Nucleus accumbens (tissue), 56 donors: ENCODE measurements at places on chromosomes 7 and 10.
A peak's percentile ranks its signal among the peaks of the same experiment; 100 is the strongest.

GRCh38 chr10:98511876-98512275 is 65.1 kb upstream of the HPS1 start:
- DNase-seq, result no peak

DNA sequence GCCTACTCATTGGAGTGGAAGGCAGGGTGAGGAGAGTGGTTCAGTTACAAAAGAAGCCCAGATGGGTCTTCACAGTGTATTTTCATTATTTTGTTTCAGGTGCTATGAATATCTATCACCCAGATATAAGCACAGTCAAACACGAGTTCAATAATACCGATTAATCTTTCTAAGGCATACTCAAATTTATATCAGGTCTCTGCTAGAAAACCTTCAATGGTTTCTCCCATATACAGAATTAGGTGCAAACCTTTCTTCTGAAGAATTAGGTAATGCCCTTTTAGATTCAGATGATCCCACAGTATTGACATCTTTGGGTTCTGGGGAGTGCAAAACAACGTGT is 14.7 kb upstream of the HPS1 start:
- DNase-seq, result no peak

DNA sequence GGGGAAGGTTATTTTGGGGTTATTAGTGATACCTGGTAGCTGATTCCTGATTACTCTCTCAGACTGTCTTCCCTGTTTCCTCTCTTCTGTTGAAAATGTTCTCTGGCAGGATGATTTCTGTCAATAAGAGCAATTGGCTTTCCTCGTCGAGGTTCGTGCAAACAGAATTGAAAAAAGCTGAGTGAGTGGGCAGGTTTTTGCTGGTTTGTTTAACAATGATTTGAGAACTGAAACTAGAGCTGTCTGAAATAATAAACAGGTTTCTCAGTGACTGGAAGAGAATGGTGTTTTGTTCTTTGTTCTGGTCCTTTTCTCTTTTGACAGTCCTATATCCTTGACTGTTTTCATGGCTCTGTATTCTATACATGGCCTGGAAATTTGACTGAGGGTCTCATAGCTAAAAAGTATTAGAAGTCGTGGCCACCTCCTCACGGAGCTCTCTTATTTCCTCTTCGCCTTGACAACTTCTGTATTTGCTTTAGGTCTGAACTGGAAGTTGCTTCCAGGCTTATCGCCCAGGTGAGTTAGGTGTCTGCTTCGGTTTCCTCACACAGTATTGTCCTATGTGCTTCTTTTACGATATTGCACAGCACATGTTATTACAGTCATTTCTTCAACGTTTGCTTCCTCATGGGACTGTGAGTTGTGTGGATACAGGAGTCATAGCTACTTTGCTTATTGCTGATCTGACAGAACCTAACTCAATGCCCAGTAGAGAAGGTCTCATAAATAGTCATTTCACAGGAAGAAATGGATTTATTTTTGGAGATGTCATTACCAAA is 403.6 kb downstream of the NRG3 start:
- no peak for DNase-seq

GRCh38 chr7:138029941-138030340 is 28.1 kb upstream of the CREB3L2 start:
- DNase-seq, result no peak

DNA sequence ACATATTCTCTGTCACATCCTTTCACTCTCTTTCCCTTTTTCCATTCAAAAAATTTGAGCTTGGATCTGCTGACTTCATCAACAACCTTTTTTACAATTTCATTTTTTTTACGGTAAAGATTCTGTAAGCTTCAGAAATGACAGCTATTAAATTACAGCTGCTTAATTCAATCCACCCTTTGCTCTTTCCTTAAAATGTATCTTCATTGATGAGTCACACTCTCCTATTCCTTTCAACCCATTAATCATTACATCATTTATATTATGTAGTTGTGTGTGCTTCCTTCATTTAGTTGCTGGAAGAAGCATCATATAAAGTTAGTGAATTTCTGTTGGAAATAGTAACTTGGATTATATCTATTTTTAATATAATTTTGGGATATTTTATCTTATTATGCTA is 67.1 kb upstream of the MAGI2 start:
- DNase-seq, result no peak

DNA sequence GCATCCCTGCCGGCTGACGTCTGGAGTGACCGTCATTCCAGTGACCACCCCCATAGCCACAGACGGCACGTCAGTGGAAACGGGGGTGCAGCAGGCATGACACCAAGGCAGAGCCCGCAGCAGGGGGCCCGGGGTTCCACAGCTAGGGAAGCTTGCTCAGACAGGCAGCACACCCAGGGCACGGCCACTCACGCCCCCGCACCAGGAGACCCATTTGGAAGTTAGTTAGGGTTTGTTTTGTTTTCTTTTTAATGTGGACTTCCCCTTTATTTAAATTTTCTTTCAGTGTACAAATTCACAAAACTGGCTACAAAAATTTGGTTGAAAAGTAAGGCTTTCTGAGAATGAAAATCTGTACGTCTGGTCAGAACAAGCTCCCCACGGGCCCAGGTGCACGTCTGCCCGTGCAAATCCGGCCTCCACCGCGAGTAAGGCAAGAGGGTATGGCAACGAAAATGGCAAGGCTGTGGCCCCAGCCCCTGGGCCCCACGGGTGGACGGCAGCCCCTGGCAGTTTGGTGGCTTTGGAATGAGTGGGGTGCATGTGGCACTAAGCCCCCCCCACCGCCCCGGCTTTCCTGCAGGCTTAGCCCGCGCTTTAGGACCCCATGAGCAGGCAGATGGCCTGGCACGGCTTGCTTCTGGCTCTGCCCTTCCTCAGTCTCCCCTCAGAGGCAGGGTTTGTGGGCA is 124.2 kb downstream of the FAM53B start:
- no peak for DNase-seq

DNA sequence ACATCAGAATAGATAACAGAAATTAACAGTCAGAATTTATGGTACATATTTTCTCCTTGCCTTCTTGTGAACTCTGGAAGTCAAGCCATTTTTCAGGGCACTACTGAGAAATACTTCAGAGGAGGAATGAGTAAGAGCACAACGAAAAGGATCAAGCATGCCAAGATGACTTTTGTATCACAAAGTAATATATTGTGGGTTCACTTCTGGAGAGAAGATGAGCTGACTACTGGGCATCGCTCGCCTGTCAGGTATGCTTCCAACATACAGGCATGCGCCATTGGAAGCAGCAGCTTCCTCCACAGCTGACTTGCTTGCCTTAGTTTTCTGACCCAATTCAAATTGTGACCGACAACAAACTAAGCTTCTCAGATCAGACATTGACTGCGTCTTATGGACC is 137.3 kb downstream of the VTI1A start:
- no peak for DNase-seq

- DNase-seq, result peak; percentile 37
Observed at GRCh38 chr7:74379938-74380337, 73.8 kb upstream of the GTF2IRD1 start.

DNA sequence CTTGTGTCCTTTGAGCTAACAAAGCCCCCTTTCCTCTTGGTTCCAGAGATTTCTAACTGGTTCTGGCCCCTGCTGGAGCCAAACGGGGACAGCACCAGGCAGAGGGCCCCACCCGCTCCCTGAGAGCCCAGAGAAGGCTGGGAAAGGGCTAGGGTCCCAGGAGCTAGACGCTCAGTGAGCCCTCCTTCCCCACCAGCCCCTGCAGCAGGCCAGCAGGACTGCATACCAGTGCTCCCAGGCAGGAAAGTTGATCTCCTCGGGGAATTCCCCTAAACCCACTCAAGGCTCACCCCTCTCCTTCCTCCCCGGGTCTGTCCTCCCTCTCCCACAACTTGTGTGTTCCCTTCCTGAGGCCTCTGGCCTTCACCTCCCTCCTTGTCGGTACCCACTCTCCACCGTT is 47.7 kb downstream of the PAX2 start:
- no peak for DNase-seq

DNA sequence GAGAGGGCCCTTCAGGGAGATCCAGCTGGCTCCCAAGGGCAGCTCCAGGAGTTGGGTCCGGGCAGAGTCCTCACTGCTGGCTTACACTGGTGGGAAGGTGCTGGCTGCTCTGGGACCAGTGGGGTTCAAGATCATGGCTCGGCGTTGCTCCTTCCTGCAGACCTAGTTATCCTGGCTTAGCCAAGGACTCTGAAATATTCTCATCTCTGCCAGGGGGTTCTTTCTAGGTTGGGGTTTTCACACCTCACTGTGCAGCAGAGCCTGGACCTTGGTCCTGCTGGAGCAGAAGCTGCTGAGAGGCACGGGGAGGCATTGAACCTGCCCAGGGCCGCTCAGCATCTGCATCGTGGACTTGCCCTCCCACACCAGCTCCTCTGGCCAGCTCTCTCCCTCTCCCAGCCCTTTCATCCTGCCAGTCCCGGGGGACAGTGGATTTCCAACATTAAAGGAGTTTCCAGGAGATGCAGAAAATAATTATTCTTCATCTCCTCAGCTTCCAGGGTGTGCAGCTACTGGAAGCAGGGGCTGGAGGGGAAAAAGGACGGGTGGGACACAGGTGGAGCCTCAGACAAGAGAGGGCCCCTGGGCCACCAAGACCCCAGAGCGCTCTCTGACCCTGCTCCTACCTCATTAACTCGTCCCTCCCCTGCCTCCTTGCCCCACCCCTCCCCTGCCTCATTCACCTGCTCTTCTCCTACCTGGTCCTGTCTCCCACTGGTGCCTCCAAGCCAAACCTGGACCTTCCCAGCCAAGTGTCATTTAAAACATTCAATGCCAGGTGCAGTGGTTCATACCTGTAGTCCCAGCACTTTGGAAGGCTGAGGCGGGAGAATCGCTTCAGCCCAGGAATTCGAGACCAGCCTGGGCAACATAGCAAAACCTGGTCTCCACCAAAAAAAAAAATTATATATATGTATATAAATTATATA is 42.5 kb downstream of the JAKMIP3 start:
- DNase-seq, result no peak

- no peak for DNase-seq
Observed at GRCh38 chr7:11699666-11700065, 132.3 kb downstream of the THSD7A start.

- no peak for DNase-seq
Observed at GRCh38 chr10:17006631-17007417, 122.8 kb downstream of the CUBN start.

DNA sequence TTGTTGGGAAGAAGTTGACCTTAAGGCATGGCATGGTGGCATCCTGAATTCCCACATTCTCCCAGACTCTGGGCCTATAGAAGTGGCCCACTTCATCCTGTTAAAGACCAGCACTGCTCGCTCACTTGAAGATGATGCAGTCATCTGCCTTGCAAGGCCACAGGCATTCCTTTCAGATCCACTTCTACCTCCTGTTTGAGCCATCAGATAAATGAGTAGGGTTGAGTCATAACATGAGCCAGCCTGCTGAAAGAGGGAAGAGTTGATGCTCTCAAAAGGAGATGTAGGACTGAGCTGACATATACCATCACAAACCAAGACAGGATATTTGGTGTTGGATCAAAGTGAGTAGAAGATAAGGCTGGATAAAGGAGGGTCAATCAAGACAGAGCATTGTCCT is 1.5 kb upstream of the EBLN1 start:
- no peak for DNase-seq

DNA sequence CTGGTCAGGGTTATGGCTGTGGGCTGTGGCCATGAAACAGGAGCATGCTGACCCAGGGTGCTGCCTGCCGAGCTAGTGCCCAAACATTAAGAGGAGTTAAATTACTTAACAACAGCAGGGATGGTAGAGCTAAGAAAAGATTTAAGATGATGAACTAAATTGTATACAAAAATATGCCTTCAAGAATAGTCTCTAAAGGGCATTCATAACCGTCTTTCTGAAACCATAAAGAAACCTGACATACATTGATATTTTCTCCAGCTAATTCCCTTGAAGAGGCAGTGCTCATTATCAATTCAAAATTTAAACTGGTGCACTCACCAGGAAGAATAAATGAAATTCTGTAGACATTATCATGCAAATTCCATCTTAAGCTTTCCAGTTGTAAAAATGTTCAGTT is 265.8 kb upstream of the TAC1 start:
- DNase-seq, result no peak

DNA sequence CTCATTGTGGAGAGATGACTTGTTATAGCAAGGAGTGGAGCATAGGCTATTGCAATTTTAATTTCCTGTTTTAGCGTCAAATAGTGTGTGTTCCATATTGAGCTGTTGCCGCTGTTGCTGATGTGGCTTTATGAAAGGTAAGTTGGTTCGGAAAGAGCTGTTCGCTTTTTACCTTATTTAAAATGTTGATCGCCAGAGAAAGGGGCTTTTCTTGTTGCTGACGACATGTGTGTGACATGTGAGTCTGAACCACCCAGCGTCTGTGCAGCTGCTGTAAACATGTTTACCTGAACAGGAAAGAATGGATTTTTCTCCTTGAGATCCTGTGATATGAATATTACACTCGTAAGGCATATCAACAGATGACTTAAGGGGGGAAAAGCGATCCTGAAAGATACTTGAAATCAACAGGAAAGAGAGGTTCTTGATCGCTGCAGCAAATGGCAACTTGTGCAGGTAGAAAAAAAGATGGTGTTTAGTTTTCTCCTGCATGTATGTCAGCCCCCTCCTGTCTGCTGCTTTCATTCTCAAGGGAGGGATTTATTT is 2.5 kb downstream of the ZEB1 start:
- no peak for DNase-seq

DNA sequence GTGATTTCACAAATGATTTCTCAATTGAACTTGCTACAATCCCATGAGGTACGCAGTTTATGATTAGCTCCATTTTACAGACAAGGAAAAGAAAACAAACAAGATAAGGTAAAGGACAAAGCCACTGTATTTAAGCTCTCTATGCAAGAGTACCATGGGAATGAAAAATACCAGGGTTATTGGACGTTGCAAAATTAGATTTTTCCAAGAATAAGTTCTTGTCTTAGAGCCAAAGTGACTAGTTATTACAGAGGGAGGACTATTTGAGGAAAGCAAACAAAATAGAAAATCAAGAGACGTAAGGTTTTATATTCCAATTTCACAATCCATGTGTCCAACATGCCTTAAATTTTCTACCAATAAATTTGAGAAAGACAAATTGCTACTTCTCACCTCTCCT is 97.9 kb upstream of the PTN start:
- DNase-seq, result no peak

DNA sequence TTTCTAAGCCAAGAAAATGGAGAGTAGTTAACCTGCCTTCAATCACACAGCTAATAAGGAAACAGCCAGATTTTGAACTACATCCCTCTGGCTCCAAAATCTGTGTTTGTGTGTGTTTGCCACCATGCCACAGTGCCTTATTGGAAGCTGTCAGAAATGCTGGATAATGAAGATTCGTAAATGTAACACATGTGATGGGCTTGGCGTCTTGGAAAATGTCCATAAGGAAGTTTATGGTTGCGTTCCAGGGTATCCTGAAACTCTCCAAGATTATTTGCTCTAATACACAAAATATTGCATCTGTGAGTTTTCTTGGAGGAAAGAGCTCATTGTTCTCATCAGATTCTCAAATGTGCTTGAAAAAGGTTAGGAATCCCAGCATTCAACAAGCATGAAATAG is 22.7 kb downstream of the MYOF start:
- no peak for DNase-seq

GRCh38 chr7:128235471-128235870 is 5.6 kb upstream of the LEP start:
- no peak for DNase-seq

DNA sequence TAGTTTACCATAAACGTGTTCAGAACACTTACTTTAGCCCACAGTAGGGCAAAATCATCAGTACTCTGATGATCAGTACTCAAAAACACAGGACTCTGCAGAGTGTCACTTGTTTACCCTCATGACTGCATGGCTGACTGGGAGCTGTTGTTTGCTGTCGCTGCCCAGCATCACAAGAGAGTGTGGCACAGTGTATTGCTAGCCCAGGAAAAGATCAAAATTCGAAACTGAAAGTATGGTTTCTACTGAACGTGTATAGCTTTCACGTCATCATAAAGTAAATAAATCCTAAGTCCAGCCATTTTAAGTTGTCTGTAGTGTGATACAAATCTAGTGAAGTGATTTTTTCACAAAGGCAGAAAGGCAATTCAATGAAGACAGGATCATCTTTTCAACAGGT is 184.6 kb downstream of the RAMP3 start:
- DNase-seq, result no peak
